ENCODE measurements at places on chromosomes 3 and 15. TPM values are rescaled to one million over a fixed set of nuclear protein-coding genes. Genes with fewer than 3 reads are reported as not detected.

GCNT3 gene
- not detected for polyA plus RNA-seq

THSD4 gene
- 26.9 TPM for polyA plus RNA-seq

ATP13A5 gene
- polyA plus RNA-seq = 0.17 TPM

DCBLD2 gene
- polyA plus RNA-seq = 39.8 TPM

GRCh38 chr3:100971798-100972197 lies 21.4 kb downstream of the ABI3BP start:
- no peak for DNase-seq

- DNase-seq = no peak
These were observed 82.5 kb downstream of the SPRED1 start for GRCh38 chr15:38335116-38335515.

DNA sequence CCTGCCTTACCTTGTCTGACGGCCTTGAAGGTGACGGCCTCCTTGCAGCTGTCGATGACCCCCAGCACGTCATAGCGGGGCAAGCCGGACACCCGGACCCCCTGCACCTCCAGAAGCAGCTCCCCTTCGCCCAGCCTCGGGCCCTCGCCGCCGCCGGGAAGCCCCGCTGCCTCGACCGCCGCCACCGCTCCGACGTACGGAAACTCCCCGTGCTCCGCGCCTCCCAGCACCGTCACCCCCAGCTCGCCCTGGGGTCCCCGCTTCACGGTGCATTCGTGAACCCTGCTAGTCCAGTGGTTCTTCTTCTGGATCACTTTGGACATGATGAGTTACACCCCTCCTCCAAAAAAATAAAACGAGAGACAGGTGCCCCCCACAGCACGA lies 740 bp downstream of the MAGI1 start:
- no peak for DNase-seq

GRCh38 chr3:21599890-21600289 lies 151.1 kb downstream of the ZNF385D start:
- no peak for DNase-seq

DNA sequence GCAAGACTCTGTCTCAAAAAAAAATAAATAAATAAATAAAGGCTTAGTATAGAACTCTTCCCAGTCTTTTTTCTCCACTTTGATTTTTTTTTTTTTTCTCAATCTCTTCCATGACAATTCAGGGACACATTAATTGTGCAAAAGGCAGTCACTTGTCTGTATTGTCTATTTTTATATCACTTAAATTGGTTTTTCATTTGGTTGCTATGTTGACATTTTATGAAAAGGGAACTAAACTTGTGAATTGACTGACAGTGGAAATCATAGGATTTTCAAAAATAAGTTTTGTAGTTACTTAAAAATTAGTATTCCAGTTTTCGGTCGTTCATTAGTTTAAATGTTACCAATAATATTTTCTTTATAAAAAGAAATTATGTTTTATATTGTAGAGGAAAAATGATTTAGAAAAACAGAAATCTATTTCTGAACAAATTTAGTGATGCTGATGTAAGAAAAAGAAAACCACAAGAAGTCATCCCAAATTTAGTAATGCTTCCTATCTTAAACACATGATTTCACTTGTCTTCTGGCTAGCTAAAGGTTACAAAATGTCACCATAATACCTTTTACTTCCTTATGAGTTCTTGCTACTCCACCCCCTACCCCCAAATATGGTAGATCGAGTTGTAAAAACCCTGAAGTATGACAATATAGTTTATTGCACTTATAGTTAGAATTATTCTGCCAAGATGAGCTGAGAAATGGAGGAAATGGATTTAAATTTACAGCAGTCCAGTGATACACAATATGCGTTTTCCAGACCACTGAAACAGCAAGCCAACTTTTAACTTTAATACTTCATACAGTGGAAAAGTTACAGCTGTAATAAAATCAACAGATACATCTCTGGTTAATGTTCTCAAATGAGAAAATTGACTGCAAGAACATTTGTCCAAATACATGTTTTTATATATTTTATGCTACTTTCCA lies 37.0 kb downstream of the PPARG start:
- peak; percentile 25 for DNase-seq

DNA sequence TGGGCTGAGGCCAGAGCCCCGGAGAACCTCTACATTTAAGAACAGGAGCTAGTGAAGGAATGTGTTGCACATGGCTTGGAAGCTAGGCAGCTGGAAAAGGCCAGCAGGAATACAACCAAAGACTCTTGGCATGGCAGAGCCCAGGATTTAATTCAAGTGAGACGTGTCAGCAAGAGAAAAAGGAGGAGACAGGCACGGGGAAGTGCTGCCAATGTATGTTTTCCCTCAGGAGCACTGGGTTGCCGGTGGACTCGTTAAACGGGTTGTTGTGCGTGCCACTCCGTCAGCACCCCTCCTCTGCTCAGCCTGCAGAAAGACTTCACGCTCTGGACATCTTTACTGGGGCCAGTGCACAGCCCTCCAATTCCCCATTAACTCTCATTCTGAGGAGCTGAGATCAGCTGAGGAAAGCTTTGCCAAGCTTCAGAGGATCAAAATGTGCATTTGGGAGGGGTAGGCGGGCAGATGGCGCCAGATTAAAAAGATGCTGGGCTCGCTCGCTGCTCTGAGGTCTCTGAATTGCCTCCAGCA lies 103.7 kb downstream of the PDZRN3 start:
- DNase-seq = peak; percentile 91

DNA sequence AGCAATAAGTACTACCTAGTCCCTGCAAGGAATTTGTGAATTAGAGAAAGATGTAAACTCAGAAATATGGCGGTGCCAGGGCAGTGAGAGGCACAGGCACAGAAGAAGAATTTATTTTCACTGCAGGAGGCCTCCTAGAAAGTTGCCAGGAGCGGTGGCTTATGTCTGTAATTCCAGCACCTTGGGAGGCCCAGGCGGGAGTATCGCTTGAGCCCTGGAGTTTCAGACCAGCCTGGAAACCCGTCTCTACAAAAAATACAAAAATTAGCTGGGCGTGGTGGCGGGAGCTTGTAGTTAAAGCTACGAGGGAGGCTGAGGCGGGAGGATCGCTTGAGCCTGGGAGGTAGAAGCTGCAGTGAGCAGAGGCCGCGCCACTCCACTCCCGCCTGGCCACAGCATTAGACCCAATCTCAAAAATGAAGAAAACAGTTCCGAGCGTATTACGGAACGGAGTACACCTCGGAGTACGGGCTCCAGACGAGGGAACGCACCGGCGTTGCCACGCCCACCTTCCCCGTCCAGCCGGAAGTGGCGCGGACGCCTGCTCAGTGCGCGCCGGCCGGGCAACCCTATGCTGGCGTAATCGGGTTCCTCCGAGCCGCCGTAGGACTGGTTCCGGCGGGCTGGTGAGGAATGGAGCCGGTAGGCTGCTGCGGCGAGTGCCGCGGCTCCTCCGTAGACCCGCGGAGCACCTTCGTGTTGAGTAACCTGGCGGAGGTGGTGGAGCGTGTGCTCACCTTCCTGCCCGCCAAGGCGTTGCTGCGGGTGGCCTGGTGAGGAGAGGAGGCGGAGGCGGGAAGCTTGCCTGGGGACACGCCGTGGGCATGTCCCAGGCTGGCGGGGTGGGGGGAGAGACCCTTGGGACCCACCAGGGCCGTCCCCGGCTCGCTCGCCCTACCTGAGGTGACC lies at the start of gene FBXO22:
Gene FBXO22 (plus strand): TSS at position 548 of the 909 bp plus-strand sequence. CDS start 86 bp downstream, at position 634.
- peak; percentile 91 for DNase-seq

GRCh38 chr3:116443191-116443661 lies 2.1 kb downstream of the LSAMP start:
- peak; percentile 26 for DNase-seq

- DNase-seq = no peak
These were observed 61.4 kb upstream of the ZBTB38 start for GRCh38 chr3:141306922-141307321.

GRCh38 chr3:119019767-119020518 lies 14.7 kb downstream of the IGSF11 start:
- DNase-seq = no peak

Data from muscle of arm (tissue), 14 donors.